ENCODE measurements at places on chromosomes 1 and 21.

- DNase-seq: no peak
Observed at GRCh38 chr1:2088458-2088857, 38.2 kb downstream of the PRKCZ start.

DNA sequence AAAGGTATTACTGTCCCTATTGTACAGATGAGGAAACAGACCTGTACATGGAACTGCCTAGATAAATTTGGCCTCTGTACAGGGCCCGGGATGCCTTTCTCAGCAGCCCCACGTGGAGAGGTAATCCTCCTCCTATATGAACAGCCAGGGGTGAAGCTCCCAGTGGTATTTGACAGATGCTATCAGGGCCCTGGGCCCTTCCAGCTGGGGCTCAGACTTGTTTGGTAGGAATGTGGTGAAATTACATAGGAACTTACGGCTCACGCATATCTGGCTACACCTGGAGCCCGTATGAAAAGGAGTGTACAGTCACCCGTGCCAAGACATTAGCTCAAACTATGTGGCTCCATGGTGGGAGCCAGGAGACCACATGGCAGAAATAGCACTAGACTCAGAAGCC, 24.8 kb upstream of the TCEA3 start:
- no peak for DNase-seq

GRCh38 chr21:33046455-33046854, 20.7 kb downstream of the OLIG2 start:
- DNase-seq: no peak

- DNase-seq: no peak
Observed at GRCh38 chr1:45876000-45876617, 72.7 kb downstream of the MAST2 start.

DNA sequence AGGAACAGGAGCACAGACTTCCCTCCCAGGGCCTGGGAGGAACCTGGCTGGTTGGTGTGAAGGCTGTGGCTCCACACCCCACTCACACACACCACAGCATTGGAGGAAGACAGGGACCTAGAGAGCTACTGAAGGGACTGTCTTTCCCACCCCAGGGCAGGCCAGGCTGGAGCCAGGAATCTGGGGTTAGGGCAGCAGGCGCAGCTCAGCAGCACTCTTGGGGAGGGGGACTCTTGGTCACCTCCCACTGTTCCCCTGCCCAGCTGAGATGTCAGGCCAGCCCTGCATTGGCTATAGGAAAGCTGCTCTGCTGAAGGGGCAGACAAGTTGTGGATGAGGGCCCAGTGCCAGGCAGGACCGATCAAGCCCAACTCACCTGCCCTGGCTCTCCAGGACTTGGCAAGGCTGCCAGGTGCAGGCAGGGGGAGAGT, 1.6 kb upstream of the PLEKHA6 start:
- no peak for DNase-seq

DNA sequence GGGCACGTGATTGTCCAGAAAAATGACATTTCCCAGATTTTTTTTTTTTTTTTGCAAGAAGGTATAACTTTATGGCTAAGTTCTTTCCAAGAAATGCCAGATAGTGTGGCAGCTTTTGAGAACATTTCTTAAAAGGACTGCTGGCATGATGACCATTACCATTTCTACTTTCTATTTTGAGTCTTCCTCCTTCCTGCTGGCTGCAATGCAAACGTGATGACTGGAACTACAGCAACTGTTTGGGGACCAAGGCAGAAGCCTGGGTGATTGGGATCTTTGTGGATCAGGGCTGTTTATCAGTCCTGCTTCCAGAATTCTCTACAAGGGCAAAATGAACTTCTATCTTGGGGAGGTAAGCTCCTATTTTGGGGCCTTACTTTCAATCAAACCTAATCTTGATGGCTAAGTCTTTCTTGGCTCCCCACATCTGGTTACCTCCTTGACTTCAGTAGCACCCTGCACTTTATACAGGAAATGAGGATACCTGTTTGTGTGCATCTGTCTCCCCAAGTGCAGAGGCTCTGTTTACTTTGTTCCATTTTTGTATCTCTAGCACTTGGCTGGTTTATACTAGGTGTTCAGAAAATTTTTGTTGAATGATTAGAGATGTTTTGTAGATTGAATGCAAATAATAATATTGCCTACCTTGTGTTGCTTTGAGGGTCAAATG, 3.7 kb upstream of the DDX20 start:
- DNase-seq: no peak

GRCh38 chr21:43861706-43862105, 3.3 kb upstream of the AGPAT3 start:
- no peak for DNase-seq
